ENCODE measurements at places on chromosomes 5 and 9.

DNA sequence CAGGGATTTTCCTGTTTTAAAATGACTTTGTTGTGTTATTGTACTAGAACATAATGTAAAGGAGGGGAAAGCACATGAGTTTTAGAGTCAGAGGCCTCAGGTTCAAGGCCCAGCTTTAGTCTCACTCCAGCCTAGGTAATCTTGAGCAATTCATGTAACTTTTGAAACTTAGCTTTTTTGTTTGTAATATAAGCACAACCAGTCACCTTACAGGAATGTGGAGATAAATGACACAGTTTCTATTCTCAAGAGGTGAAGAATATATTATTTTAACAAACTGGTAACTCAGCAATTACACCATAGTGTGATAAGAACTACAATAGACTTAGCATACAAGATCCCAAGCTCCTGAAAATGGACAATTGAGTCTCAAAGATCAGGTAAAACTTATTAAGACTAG lies 51.2 kb downstream of the ADAMTS19 start:
- no peak for DNase-seq

DNA sequence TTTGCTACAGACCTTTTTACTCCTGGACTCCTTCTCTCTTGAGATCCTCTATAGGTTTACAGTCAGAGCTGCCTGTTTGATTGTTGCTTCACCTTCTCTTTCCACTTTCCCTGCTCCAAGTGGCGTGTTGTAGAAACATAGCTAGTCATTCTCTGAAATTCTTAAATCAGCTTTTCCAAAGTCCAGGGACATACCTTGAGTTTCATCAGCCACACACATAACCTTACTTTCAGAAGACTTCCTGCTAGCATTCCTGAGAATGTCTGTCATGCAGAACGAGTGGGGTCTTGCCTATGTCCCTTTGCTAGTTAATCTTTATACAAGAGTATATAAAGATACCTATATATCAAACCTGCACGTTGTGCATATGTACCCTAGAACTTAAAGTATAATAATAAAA lies 230.3 kb upstream of the ZNF462 start:
- no peak for DNase-seq

- no peak for DNase-seq
Measured at GRCh38 chr5:173496129-173496882, 120.1 kb downstream of the BOD1 start.

- DNase-seq, result no peak
Measured at GRCh38 chr9:104227108-104227507, 133.0 kb downstream of the SMC2 start.

GRCh38 chr9:107172160-107172978 lies 110.7 kb upstream of the RAD23B start:
- peak; percentile 17 for DNase-seq

- no peak for DNase-seq
Measured at GRCh38 chr5:67639976-67640375, 443.4 kb upstream of the CD180 start.

- no peak for DNase-seq
Measured at GRCh38 chr9:107090218-107090617, 192.9 kb upstream of the RAD23B start.

GRCh38 chr9:135513351-135513846 lies 7.8 kb upstream of the LCN1 start:
- DNase-seq, result no peak

DNA sequence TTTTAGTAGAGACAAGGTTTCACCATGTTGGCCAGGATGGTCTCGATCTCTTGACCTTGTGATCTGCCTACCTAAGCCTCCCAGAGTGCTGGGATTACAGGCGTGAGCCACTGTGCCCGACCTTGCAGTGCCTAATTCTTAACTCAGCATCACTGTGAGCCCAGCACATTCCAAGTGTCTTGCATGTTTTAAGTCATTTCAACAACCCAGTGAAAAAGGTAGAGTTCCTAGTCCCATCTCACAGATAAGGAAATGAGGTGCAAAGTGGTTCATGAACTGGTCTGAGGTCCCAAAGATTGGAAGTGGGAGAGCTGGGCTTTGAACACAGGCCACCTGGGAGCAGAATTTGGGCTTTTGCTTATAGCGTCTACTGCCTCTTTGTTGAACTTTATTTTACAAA lies 68.0 kb downstream of the ZNF366 start:
- no peak for DNase-seq

DNA sequence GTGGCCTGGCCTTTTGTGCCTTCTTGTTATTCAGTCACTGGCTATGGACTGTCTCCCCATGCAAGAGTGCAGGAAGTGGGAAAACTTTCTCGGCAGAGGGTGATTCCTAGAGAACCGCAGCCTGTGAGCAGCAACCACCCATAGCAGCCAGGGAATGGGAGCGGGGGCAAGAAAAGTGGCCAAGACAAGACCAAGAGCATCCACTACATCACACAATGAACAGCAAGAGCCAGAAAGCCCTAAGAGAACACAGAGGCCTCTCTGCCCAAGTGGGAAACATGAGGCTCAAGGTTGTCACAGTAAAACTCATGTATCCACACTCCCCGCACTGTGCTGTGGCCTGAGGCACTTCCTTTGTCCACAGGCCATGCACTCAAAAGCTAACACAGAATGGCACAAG lies 129.1 kb upstream of the FSTL4 start:
- DNase-seq, result no peak

DNA sequence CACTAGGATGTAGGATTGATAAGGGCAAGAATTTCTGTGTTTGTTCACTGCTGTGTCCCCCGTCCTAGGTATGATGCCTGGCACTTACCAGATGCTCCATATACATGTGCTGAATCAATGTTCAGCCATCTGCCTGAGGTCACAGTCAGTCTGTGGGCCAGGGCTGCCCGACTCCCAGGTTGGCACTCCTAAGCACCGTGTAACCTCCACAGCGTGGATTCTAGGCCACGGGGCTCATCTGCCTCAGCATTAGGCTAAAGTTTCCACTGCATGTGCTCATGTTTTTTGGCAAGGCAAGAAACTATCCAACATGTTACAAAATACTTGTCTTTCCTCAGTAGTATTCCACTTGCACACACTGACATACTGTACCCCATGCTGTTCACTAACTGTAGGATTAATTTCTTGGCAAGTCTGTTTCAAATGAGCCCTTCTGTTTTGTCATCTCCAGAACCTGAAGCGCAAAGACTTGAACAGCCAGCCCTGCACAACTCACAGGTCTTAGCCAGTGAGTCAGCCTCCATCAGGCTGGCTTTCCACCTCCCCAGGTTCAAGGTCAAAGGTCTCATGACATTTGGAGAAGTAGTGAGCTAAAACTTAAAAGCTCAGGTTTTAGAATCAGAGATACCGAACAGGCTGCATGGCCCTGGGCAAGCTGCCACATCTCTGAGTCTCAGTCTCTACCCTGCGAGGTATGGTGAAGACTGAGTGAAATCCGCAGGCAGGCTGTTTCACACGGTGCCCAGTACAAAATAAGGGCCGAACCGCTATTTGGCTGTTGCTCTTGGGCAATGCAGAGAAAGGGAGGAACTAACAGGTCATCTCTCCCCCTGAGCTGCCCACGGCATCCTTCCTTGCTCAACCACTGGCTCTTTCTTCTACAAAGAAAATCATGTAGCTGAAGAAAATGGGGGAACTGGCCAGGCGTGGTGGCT lies 7.2 kb downstream of the TOR1A start:
- DNase-seq, result no peak
